Sigmoid colon (tissue), 7 donors: ENCODE measurements at places on chromosomes 3 and 15.

GRCh38 chr3:20246662-20247061 is 60.7 kb upstream of the SGO1 start:
- H3K4me1 ChIP-seq = no peaks in the 10 kb centered on the region
- no peak for DNase-seq
- no peak overlapping the region for H3K4me3 ChIP-seq
- no peaks in the 10 kb centered on the region for H3K36me3 ChIP-seq
- no peaks in the 10 kb centered on the region for H3K27me3 ChIP-seq
- no peak overlapping the region for H3K27ac ChIP-seq

DNA sequence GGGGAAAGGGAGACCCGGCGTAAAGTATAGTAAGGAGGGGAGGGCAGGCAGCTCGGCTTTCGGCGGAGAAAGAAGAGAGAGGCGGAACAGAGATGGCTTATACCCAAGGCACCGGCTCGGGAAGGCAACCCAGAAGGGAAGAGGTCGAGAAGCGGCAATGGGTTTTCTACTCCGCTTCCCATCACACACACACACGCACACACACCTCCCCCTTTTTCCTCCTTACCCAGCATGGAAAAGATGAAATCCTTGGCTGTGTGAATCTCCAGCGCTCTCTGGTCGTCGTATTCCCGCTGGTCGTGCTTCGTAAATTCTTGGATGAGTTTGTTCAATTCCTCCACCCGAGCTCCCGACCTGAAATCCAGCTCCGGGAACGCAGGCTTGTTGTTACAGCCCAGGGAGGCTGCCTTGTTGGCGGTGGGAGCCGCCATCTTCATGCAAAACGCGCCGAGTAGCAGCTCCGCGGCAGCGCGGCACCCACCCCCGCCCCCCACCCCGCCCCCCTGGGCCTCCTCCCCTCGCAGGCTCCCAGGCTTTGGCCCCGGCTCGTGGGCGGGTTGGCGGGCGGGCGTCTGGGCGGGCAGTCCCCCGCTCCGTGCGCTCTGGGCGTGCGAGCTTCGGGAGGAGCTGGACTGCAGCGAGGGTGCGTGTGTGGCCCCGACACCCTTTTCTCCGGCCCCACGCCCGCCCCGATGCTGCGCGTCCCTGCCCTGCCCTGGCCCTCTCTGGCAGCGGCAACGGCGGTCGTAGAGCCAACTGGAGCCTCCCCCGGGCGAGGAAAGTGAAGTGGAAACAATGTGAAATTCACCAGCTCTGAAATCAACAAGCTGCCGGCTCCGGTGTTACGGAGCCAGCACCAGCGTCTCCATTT is at the start of gene MB21D2:
Gene MB21D2, minus strand, starts transcription at position 453 of the 871 bp plus-strand sequence. Its CDS starts 16 bp downstream, at position 437.
- DNase-seq = peak; percentile 89
- no peaks in the 10 kb centered on the region for H3K36me3 ChIP-seq
- H3K4me3 ChIP-seq = peak within 1 kb of the TSS; percentile 59
- H3K4me1 ChIP-seq = peaks cover 41% of the 10 kb centered on the region
- H3K27me3 ChIP-seq = no peaks in the 10 kb centered on the region

GRCh38 chr3:63921741-63922482 is 9.7 kb upstream of the SCAANT1 start:
- no peak for DNase-seq
- H3K27ac ChIP-seq = no peak overlapping the region
- H3K4me3 ChIP-seq = no peak overlapping the region
- peaks cover 18% of the 10 kb centered on the region for H3K4me1 ChIP-seq

DNA sequence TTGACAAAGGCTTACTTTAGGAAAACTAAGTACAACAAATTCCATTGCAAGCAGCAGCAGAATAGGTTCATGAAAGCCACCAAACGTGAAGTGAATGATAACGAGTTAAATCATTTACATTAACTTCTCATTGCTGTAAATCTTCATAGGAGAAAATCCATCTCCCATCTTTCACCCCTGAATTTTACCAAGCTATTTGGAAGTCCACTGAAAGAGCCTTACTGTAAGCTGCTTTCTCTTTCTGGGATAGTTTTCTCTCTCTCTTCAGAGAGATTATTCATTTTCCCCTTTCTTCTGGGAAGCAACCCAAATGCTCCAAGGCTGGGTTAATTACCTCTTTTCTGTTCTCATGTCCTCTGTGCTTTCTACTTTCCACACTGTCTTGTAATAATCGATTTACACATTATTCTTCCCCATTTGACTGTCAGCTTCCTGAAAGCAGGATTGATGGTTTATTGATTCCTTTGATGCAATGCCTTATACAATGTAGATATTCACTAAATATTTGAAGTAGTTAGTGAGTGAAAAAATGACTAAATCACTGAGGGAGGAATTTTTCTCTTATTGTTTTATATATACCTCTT is 914.3 kb upstream of the ARPP21 start:
- no peak overlapping the region for H3K4me3 ChIP-seq
- H3K27me3 ChIP-seq = no peaks in the 10 kb centered on the region
- H3K27ac ChIP-seq = no peak overlapping the region
- H3K36me3 ChIP-seq = no peaks in the 10 kb centered on the region

- H3K4me1 ChIP-seq = peaks cover 58% of the 10 kb centered on the region
- DNase-seq = peak; percentile 91
- no peaks in the 10 kb centered on the region for H3K36me3 ChIP-seq
- H3K27ac ChIP-seq = peak overlapping the region; percentile 99
- peak overlapping the region; percentile 85 for H3K4me3 ChIP-seq
These were observed 514 bp downstream of the MBNL1 start for GRCh38 chr3:152269056-152269830.
